Neural cell (in vitro differentiated cells): ENCODE measurements at places on chromosomes 1 and 21. TPM values are rescaled to one million over a fixed set of nuclear protein-coding genes. Genes with fewer than 3 reads are reported as not detected.

Gene RNU1-4
- under 0.01 TPM in 1 of 2 replicates, not detected in the other for polyA plus RNA-seq

Gene KIF21B
- 53.7 and 73.7 TPM in 2 replicates for polyA plus RNA-seq

Gene UBASH3A
- not detected in 2 replicates for polyA plus RNA-seq

Gene CYP4A22
- 0.32 TPM in 1 of 2 replicates, not detected in the other for polyA plus RNA-seq

Gene RNF186
- not detected in 2 replicates for polyA plus RNA-seq

Gene RNU11
- not detected in 2 replicates for polyA plus RNA-seq

Gene VANGL1
- polyA plus RNA-seq: 0.40 and 0.53 TPM in 2 replicates

Gene OR6N1
- not detected in 2 replicates for polyA plus RNA-seq

Gene TMEM222
- 69.9 and 80.6 TPM in 2 replicates for polyA plus RNA-seq

Gene SH3BGR
- 5.5 and 13.8 TPM in 2 replicates for polyA plus RNA-seq

Gene SLC44A5
- 44.5 and 53.0 TPM in 2 replicates for polyA plus RNA-seq

Gene DMRTA2
- polyA plus RNA-seq: 0.22 and 0.36 TPM in 2 replicates

Gene SELENBP1
- polyA plus RNA-seq: not detected in 2 replicates

Gene PBX1
- 42.4 and 48.1 TPM in 2 replicates for polyA plus RNA-seq

Gene SPRR1A
- not detected in 2 replicates for polyA plus RNA-seq

Gene S1PR1
- 0.44 TPM in 1 of 2 replicates, not detected in the other for polyA plus RNA-seq

Gene ILDR2
- 1.3 and 6.8 TPM in 2 replicates for polyA plus RNA-seq

Gene AMIGO1
- 12.0 and 12.6 TPM in 2 replicates for polyA plus RNA-seq

Gene AJAP1
- 7.9 and 11.0 TPM in 2 replicates for polyA plus RNA-seq

Gene LIPI
- not detected in 2 replicates for polyA plus RNA-seq

Gene HTR6
- not detected in 2 replicates for polyA plus RNA-seq

Gene NEXN
- polyA plus RNA-seq: 0.08 and 0.43 TPM in 2 replicates

Gene NR5A2
- not detected in 2 replicates for polyA plus RNA-seq

Gene OLFML2B
- 0.68 and 0.78 TPM in 2 replicates for polyA plus RNA-seq

Gene PGBD5
- polyA plus RNA-seq: 16.3 and 17.3 TPM in 2 replicates

Gene OR2L3
- 0.10 and 0.27 TPM in 2 replicates for polyA plus RNA-seq

Gene SAMSN1
- 18.2 and 20.7 TPM in 2 replicates for polyA plus RNA-seq

Gene PGLYRP4
- not detected in 2 replicates for polyA plus RNA-seq

Gene FAM72A
- polyA plus RNA-seq: 2.2 and 4.1 TPM in 2 replicates

Gene FMO1
- not detected in 2 replicates for polyA plus RNA-seq

Gene FHAD1
- polyA plus RNA-seq: 0.46 TPM in 1 of 2 replicates, not detected in the other

Gene KCNA3
- 5.4 and 5.6 TPM in 2 replicates for polyA plus RNA-seq

Gene C1orf115
- 0.42 and 0.88 TPM in 2 replicates for polyA plus RNA-seq

Gene ASAP3
- polyA plus RNA-seq: 14.7 and 24.9 TPM in 2 replicates

Gene NSL1
- polyA plus RNA-seq: 34.0 and 40.4 TPM in 2 replicates
